ENCODE measurements at places on chromosomes 5 and 9.

- DNase-seq, result no peak
Observed at GRCh38 chr9:91427873-91428272, 4.2 kb upstream of the NFIL3 start.

DNA sequence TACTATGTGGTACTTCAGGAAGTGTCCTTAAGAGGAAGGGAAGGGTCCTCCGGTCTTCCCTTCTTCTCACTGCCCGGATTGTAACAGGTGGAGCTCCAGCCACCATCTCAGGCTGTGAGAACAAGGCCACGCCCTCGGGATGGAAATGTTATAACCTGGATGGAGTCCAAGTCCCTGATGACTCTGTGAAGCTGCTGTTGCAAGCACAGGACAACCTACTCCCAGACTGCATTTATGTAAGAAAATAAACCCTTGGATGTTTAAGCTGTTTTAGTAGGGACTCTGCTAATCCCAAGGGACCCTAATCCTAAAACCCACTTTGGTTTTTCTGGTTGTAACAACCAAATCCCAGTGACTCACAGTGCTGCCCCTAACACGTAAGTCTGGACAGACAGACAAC lies 221.6 kb downstream of the ACTL7B start:
- no peak for DNase-seq

DNA sequence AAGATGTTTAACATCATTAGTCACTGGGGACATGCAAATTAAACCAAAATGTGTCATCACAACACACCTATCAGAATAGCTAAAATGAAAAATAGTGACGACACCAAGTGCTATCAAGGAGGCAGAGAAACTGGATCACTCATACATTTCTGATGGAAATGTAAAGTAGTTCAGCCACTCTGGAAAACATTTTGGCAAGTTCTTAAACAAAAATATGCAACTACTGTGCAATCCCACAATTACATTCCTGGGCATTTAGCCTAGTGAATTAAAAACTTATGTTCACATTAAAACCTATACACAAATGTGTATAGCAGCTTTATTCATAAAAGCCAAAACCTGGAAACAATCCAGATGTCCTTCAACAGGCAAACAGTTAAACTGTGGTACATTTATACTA lies 53.1 kb downstream of the SVEP1 start:
- DNase-seq, result no peak

GRCh38 chr9:95297316-95297715 lies 20.2 kb downstream of the FANCC start:
- no peak for DNase-seq

DNA sequence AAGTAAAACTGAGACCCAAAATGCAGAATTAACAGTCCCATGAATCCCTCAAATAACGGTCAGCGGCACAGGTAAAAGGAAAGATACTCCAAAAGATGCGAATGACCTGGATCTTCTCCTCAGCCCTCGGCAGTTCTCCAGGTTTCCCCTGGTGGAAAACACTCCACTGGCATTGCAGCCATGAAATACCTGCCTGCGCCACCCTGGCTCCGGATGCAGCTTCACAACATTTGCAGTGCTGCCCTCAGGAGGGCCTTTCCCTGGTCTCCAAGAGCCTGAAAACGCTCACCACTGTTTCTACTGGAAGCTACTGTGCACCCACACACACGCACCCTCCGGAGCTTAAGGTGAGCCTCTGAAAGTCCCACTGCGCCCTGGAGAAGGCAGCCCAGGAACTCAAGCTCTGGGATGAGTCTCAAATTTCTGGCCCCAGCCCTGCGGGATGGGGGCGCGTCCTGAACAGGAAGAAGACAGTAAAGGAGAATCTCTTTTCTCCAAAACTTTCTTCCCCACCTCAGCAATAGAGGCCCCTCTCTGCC lies 612 bp downstream of the UGT3A2 start:
- DNase-seq, result no peak

DNA sequence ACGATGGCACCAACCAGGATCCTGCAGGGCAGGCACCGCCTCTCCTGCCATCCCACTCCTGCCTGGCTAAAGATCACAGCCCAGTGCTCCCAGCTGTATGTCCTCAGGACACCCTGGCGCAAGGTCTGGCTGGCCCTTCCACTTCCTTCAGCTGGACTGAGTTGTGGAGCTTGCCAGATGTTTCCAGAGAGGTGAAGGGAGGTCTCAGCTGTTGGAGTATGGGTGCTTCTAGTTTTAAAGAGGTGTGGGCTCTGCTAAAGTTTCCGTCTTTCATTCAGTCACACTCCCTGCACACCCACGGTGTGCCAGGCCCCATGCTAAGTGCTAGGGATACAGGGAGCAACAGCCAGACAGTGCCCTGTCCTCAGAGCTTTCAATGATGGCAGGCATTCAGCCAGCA lies 34.1 kb downstream of the C5orf15 start:
- no peak for DNase-seq

DNA sequence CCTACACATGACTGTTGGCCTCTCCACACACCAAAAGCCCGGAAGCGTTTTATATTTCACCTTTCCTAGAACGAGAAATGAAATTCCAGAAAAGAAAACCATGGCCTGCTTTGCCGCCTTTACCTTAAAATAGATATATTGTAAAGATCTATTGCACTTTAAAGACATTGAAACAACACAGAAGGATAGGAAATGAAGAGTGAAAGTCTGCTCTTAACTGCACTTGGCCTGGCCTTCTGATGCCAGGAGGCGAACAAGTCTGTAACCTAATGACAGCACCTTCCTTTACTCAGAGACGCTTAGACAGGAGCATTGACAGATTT lies 6.7 kb downstream of the PRDM6 start:
- no peak for DNase-seq

- peak; percentile 45 for DNase-seq
Observed at GRCh38 chr9:127612939-127613582, 984 bp downstream of the STXBP1 start.

GRCh38 chr5:157245476-157245875 lies 20.4 kb upstream of the CYFIP2 start:
- DNase-seq, result no peak

DNA sequence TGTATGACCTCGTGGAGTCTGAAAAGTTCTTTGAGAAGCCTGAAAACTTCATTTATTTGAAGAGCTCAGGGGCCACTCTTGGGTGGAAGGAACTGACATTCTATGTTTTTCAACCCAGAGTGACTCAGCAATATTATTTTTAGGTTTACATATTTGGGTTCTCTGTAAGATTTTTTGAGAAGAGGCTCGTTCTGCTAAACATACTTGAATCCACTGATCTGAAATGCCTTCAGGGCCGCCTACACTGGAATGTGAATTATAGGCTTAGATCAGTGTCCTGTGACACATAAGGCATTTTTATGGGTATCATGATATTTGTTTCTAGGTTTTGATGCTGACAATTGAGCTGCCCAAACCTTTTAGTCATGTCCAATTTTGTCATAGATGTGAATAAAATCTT lies 86.2 kb downstream of the PSAT1 start:
- DNase-seq, result no peak

GRCh38 chr9:97809666-97810344 lies 43.2 kb upstream of the FOXE1 start:
- DNase-seq, result no peak

- DNase-seq, result no peak
Observed at GRCh38 chr5:97208714-97209113, 25.7 kb upstream of the RIOK2 start.
